ENCODE measurements at places on chromosomes 5 and 9. TPM values are rescaled to one million over a fixed set of nuclear protein-coding genes. Genes with fewer than 3 reads are reported as not detected.

NOXA1 gene
- total RNA-seq, result 1.7 TPM

GRCh38 chr5:55868846-55869245 lies 17.7 kb downstream of the IL31RA start:
- H3K27ac ChIP-seq, result no peak overlapping the region
- H3K4me3 ChIP-seq, result no peak overlapping the region
- DNase-seq, result peak; percentile 79
- no peaks in the 10 kb centered on the region for H3K36me3 ChIP-seq
- peaks cover 31% of the 10 kb centered on the region for H3K4me1 ChIP-seq

GRCh38 chr5:180101451-180102105 lies 30.0 kb upstream of the RNF130 start:
- no peak overlapping the region for H3K27ac ChIP-seq
- no peaks in the 10 kb centered on the region for H3K4me1 ChIP-seq
- H3K27me3 ChIP-seq, result peaks cover under 1% of the 10 kb centered on the region
- no peak for DNase-seq
- H3K36me3 ChIP-seq, result peaks cover 2% of the 10 kb centered on the region

DNA sequence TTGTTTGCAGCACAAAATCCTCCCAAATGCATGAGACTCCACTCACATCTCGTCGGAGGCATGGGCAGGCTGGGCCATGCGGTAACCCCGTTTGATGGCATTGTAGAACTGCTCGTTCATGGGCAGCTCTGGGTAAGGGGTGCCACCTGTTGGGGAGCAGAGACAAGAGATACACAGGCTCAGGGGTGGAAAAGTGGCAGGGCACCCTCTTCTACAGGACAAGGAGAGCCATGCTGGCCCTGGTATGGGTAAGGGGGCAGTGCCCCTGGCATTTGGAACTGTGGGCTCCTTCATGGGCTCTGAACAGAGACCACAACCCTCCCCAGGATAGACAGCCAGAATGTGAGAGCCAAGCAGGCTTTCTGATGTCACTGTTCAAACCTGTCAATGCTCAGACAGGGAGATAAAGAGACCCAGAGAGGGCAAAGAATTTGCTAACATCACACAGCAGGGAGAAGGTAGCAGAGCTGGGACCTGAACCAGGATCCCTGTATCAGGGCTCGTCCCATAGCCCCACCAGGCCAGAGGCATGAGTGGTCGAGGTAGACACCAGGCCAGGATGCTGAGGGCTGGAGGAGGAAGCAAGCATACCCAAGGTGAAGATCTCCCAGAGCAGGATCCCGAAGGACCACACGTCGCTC lies 33.2 kb upstream of the CSF1R start:
- H3K36me3 ChIP-seq, result no peaks in the 10 kb centered on the region
- H3K27ac ChIP-seq, result no peak overlapping the region
- DNase-seq, result peak; percentile 35
- H3K4me3 ChIP-seq, result no peak overlapping the region
- no peaks in the 10 kb centered on the region for H3K27me3 ChIP-seq
- H3K4me1 ChIP-seq, result no peaks in the 10 kb centered on the region

DNA sequence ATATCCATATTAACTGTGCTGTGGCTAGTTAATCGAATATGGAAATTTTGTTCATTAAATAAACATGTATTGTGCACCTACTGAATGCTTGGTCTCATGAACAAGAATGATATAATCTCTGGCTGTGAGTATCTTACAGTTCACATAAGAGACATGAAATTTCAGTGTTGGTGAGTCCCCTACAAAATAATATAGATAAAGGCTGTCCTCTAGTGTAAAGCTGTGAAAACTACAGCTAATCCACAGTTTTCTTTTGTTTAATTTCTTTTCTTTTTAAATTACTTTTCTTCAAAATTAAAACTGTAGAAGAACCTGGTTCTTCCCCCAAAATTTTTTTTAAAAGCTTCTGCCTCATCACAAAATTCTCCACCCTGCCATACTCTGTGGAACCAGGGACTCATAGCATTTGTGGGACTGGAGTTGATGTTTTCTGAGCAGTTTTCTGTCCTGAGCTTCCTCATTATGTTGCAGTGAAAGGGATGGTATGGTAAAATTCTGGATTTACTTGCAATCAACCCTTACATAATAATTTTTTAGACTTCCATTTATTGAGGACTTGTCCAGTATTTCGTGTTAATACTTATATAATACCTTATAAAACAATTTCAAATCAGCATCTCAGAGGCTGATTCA lies 135.0 kb downstream of the STK32A start:
- no peak overlapping the region for H3K27ac ChIP-seq
- peaks cover 5% of the 10 kb centered on the region for H3K27me3 ChIP-seq
- H3K4me1 ChIP-seq, result no peaks in the 10 kb centered on the region

DNA sequence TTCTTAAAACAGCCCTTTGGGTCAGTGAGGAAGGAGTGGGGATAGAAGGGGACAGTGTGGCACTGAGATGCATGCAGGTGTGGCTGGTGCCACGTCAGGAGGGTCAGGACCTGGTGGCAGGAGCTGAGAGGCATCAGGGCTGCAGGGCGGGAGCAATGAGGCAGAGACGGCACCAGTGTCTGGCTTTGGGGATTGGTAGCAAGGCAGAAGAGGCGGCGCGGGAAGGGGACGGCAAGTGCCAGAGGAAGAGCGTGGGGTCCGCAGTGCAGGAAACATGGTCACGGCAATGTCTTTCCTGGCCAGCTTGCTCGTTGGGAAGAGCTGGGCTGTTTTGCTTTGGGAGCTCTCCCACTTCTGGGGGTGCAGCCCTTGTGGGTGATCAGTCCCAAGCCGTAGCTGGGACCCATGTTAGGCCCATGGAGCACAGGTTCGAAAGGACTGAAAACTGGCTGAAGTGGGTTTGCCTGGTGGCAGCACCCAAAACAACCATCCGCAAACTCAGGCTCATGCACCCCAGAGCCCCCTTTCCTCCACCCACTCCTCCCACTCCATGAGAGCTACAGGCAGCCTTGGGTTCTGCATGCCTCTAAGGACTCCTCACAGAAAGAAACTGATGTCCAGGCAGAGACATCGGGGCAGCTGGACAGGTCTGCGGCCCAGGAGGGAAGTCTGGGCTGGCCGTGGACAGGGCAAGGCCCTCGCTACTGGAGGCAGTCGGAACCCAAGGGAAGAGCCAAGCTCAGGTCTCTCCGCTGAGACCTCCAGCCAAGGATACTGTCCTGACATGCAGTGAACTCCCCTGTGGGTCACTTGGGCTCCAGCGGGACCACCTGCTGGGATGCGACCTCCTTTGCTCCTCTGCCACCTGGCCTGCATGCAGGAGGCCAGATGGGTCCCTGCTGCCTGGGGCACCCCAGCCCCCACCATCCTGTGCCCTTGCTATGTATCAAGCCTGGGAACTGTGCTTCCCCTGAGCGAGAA lies 104.4 kb downstream of the ZNF354C start:
- no peaks in the 10 kb centered on the region for H3K36me3 ChIP-seq
- H3K4me1 ChIP-seq, result no peaks in the 10 kb centered on the region
- no peak overlapping the region for H3K27ac ChIP-seq
- no peak for DNase-seq
- H3K4me3 ChIP-seq, result no peak overlapping the region

GRCh38 chr5:14681236-14681752 lies 16.8 kb downstream of the OTULIN start:
- no peak for DNase-seq
- peak overlapping the region; percentile 31 for H3K27ac ChIP-seq
- H3K36me3 ChIP-seq, result peaks cover 54% of the 10 kb centered on the region
- H3K4me3 ChIP-seq, result no peak overlapping the region

PCSK1 gene
- not detected for total RNA-seq

- H3K4me1 ChIP-seq, result no peaks in the 10 kb centered on the region
- H3K27ac ChIP-seq, result no peak overlapping the region
- no peak overlapping the region for H3K4me3 ChIP-seq
- DNase-seq, result no peak
- no peaks in the 10 kb centered on the region for H3K36me3 ChIP-seq
Measured at GRCh38 chr5:142605611-142606010, 80.3 kb downstream of the FGF1 start.

GRCh38 chr9:133484671-133485437 lies 6.0 kb upstream of the SLC2A6 start:
- H3K27ac ChIP-seq, result no peak overlapping the region
- peaks cover 8% of the 10 kb centered on the region for H3K4me1 ChIP-seq
- no peak overlapping the region for H3K4me3 ChIP-seq
- H3K36me3 ChIP-seq, result no peaks in the 10 kb centered on the region
- no peaks in the 10 kb centered on the region for H3K27me3 ChIP-seq

- DNase-seq, result peak; percentile 40
- H3K4me3 ChIP-seq, result peak overlapping the region; percentile 89
- no peaks in the 10 kb centered on the region for H3K27me3 ChIP-seq
- H3K4me1 ChIP-seq, result peaks cover 50% of the 10 kb centered on the region
Measured at GRCh38 chr9:78030296-78030552, 1.4 kb downstream of the GNAQ start.

- no peak for DNase-seq
- no peak overlapping the region for H3K4me3 ChIP-seq
- H3K36me3 ChIP-seq, result no peaks in the 10 kb centered on the region
- H3K4me1 ChIP-seq, result no peaks in the 10 kb centered on the region
- H3K27me3 ChIP-seq, result peaks cover 2% of the 10 kb centered on the region
Measured at GRCh38 chr5:11531811-11532555, 372.3 kb downstream of the CTNND2 start.

DNA sequence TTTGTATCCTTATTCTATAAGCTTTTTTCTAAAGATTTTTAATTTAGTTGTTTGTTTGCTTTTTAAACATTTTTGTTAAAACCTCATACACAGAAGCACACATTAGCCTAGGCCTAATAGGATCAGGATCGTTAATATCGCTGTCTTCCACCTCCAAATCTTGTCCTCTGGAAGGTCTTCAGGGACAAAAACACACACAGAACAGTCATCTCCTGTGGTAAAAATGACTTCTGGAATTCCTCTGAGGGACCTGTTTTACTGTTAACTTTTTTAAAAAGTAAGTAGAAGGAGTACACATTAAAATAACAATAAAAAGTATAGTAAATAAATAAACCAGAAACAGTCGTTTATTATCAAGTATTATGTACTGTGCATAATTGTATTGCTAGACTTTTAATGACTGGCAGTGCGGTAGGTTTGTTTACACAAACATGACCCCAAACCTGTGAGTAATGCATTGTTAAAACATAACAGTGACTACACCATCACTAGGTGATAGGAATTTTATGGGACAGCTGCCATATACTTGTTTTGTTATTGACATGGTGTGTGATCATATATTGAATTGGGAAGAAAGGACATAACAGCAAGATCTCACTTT lies 109.6 kb downstream of the ZCCHC7 start:
- H3K4me1 ChIP-seq, result peaks cover 13% of the 10 kb centered on the region
- no peaks in the 10 kb centered on the region for H3K27me3 ChIP-seq
- no peak overlapping the region for H3K27ac ChIP-seq
- DNase-seq, result no peak
- H3K4me3 ChIP-seq, result no peak overlapping the region
- H3K36me3 ChIP-seq, result peaks cover 11% of the 10 kb centered on the region

PARP8 gene
- total RNA-seq, result 31.7 TPM

SNCAIP gene
- not detected for total RNA-seq

SPOCK1 gene
- not detected for total RNA-seq

DNA sequence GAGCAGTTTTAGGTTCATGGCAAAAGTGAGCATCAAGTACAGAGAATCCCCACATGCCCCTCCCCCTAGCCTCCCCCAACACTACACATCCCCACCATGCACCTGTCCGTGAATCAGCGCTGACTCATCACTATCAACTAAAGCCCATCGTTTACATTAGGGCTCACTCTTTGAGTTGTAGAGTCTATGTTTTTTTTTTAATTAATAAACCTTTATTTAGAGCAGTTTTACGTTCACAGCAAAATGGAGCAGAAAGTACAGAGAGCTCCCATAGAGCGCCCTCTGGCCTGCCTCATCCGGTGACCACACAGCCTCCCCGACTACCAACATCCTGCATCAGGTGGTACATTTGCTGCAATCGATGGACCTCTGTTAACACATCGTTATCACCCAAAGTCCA lies 47.9 kb upstream of the UNC5A start:
- H3K4me1 ChIP-seq, result peaks cover 3% of the 10 kb centered on the region
- H3K4me3 ChIP-seq, result no peak overlapping the region
- H3K36me3 ChIP-seq, result no peaks in the 10 kb centered on the region
- peaks cover 42% of the 10 kb centered on the region for H3K27me3 ChIP-seq
- no peak for DNase-seq

OR1J2 gene
- total RNA-seq, result not detected

TXNDC8 gene
- not detected for total RNA-seq

RPL37 gene
- total RNA-seq, result 1,915 TPM

GRCh38 chr5:150766251-150766650 lies 7.4 kb upstream of the DCTN4 start:
- no peak for DNase-seq
- peaks cover 4% of the 10 kb centered on the region for H3K4me1 ChIP-seq
- no peaks in the 10 kb centered on the region for H3K27me3 ChIP-seq
- H3K36me3 ChIP-seq, result no peaks in the 10 kb centered on the region
- H3K4me3 ChIP-seq, result no peak overlapping the region

- H3K4me1 ChIP-seq, result peaks cover 31% of the 10 kb centered on the region
- peaks cover 17% of the 10 kb centered on the region for H3K27me3 ChIP-seq
- no peak overlapping the region for H3K27ac ChIP-seq
- H3K36me3 ChIP-seq, result peaks cover 9% of the 10 kb centered on the region
- peak overlapping the region; percentile 79 for H3K4me3 ChIP-seq
- DNase-seq, result peak; percentile 43
Measured at GRCh38 chr5:61333321-61333953, 1.4 kb downstream of the ZSWIM6 start.

DNA sequence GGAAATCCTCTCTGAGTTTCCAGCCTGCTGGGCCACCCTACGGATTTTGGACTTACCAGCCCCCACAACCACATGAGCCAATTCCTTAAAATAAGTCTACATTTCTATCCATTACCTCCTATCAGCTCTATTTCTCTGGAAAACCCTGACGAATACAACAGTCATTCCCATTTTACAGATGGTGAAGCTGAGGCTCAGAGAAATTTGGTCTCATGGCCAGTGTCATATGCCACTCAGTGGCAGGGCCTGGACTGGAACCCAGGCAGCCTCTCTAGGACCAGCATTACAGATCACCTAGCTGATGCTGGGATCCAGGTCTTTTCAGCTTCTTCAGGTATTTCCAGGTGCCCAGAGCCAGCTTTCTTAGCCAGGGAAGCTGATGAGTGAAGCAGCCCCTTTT lies 45.0 kb upstream of the SH3PXD2B start:
- no peak for DNase-seq
- no peaks in the 10 kb centered on the region for H3K4me1 ChIP-seq
- H3K4me3 ChIP-seq, result no peak overlapping the region
- H3K27ac ChIP-seq, result no peak overlapping the region
- no peaks in the 10 kb centered on the region for H3K27me3 ChIP-seq
- no peaks in the 10 kb centered on the region for H3K36me3 ChIP-seq

- H3K36me3 ChIP-seq, result peaks cover 62% of the 10 kb centered on the region
- H3K4me1 ChIP-seq, result no peaks in the 10 kb centered on the region
- peak overlapping the region; percentile 49 for H3K27ac ChIP-seq
- DNase-seq, result no peak
Measured at GRCh38 chr9:113185271-113185670, 34.5 kb downstream of the SLC31A2 start.

GRCh38 chr9:85178474-85178873 lies 508.9 kb downstream of the NTRK2 start:
- DNase-seq, result no peak
- no peaks in the 10 kb centered on the region for H3K36me3 ChIP-seq
- H3K4me3 ChIP-seq, result no peak overlapping the region
- no peaks in the 10 kb centered on the region for H3K4me1 ChIP-seq

DNA sequence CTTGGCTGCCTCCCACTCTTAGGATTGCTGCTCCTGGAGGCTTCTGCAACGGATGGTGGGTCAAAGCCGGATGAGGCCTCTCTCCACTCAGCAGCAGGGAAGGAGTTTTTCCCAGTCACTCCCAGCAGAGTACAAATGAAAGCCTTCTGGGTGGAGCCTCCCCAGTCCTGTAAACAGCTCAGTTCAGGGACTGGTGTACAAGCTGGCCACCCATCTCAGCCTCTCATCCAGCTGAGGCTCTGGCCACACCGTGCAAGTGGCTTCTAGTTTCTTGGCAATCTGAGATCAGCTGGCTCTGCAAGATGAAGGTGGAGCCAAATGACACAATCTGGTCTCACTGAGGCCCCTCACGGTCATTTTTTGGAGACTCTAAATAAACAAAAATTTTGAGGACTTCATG lies 10.0 kb downstream of the GPX3 start:
- no peak overlapping the region for H3K4me3 ChIP-seq
- peaks cover 78% of the 10 kb centered on the region for H3K36me3 ChIP-seq
